ENCODE measurements at places on chromosomes 5 and 9.

DNA sequence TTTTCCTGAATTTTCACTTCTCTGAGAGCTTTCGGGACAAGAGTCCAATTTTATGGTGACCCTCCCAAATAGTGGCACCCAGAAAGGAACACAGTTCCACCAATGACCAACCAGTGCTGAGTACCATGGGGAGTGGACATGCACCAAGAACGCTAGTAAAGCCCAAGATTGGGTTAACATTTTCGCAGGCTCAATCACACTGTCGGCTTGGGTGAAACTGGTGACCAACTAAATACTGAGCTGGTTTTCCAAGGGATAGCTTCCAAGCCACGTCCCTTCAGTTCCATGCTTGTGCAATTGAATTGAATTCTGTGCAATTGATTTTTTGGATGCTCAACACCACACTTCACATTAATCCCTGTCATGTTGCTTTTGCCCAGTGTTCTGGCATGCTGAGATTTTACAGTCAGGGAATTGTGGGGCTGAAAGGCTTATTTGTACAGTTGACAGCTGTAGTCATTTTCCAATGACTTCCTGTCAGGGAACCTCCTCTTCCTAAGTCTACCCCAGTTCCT lies 37.6 kb upstream of the TRMT10B start:
- no peak for DNase-seq

- DNase-seq, result no peak
Measured at GRCh38 chr9:38699337-38699736, 20.6 kb downstream of the FAM240B start.

DNA sequence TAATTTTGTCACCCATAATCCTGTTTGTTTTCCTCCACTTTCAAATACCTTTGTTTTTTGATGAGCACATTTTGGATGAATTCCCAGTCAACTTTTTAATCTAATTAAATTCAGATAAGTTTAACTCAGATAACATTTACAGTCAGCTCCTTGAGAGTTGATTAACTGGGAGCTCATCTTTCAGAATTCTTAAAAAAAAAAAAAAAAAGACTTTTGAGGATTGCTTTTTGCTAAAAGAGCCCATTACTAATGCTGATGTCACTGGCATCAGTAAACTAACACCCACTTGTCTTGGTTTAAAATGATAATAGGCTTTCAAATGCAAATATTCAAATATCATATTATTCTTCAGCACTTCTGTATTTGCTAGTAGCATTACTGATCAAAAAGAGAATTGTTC lies 47.1 kb upstream of the NFIB start:
- no peak for DNase-seq

DNA sequence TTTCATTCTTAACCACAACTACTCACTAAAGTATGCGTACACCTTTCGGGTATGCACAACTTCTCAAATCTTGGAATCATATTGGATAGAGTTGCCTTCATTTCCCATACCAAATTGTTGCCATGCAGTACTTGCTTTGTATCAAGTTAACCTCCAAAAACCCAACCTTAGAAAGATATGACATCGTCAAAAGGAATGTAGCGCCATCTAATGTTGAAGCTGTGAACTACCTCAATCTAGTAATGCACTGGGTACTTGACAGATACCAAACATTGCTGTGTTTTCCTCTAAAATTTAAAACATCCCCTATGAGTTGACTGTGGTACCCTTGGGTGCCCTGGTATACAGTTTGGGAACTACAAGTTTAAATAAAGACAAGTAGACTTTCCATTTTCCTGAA lies 318.4 kb downstream of the ARL15 start:
- DNase-seq, result no peak

DNA sequence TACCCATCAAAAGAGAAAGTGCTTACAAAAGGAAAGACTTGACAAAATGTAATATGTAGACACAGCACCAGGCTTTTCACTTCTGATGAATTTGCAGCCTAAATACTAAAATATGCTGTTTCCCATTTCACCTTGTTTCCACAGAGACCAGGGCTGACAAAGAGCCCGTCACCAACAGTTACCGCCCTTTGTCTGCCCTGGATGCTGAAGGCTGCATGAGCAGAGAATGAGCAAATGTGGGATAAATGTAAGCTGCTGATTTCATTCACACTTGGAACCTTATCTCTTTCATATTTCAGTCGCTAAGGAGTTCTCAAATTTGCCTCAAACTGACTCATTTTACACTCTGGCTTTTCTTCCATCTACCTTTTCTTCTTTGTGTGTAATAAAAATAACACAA lies 213.9 kb downstream of the TMEM167A start:
- no peak for DNase-seq

GRCh38 chr5:154788212-154788611 lies 33.0 kb downstream of the LARP1 start:
- DNase-seq, result no peak

GRCh38 chr9:134590240-134591081 lies 51.1 kb upstream of the COL5A1 start:
- no peak for DNase-seq

GRCh38 chr9:32171339-32171738 lies 213.1 kb upstream of the ACO1 start:
- DNase-seq, result no peak

DNA sequence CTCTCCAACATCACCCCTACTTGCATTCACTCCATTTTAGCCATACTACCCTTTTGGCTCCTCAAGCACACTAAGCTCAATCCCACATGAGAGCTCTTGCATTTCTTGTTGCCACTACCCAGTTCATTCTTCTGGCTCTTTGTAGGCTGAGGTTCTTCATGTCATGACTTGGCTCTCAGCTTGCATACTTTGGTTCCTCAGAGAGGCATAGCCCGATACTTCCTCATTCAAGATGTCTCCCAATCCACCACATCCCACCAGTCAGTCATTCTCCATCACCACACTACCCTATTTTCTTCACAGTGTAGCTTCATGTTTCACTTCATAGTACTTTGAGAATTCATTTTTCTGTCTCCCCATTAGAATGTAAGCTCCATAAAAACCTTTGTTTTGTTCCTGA lies 116.7 kb downstream of the NR6A1 start:
- DNase-seq, result no peak

- DNase-seq, result no peak
Measured at GRCh38 chr5:165015126-165015525, 1509.7 kb downstream of the MAT2B start.

Measured in neural crest cell (in vitro differentiated cells).